Stimulated activated CD8-positive, alpha-beta memory T cell treated with anti-CD3 and anti-CD28 coated beads, Interleukin-15, amount 100 ng/mL, for 24 hours (primary cell): ENCODE measurements at places on chromosomes 7 and 10.

- DNase-seq: no peak
Measured at GRCh38 chr10:62981096-62981495, 152.0 kb upstream of the NRBF2 start.

GRCh38 chr7:131629217-131629882 lies 72.9 kb upstream of the PODXL start:
- DNase-seq: no peak

- DNase-seq: no peak
Measured at GRCh38 chr7:113828581-113828980, 90.2 kb downstream of the PPP1R3A start.

GRCh38 chr7:17007841-17008240 lies 126.1 kb upstream of the AGR3 start:
- DNase-seq: no peak

GRCh38 chr10:69963178-69963834 lies 89.3 kb upstream of the MACROH2A2 start:
- DNase-seq: no peak

DNA sequence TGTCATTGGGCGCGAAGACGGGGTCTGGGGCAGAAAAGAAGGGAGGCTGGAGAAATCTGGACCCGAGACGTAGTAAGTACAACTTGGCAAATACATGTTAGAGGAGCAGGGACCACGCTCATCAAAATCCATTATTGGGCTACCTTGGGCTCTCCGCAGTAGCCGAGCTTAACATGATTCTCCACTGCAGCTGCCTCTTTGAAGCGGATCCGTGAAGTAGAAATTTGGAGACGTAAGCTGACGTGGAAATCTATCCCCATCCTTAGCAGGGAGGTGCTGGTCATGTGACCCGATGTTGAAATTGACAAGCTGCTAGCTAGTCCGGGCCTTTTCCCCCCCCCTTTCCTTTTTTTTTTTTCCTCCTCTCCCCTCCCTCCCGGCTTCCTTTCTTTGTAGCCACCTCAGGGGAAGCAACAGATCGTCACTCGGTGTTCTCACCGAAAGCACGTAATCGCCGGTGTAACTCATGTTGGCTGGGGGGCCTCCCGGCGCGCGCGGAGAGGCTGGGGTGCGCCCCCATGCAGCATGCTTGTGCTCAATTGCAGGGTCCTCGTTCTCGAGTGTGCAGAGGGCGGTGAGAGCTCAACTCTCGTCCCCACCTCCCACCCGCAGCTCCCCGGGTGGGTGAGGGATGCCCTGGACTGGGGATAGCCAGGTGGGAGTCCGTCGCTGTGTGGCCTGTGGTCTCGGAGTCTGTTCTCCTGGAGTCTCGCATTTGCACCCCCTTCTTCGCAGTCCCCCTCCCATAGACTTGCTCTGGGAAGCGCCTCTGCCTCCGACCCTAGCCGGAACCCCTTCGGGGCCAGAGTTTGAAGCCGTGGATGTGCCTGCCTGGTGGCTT lies at the start of gene HOXA11:
Gene HOXA11 (minus strand): TSS at position 220 of the 841 bp plus-strand sequence. CDS start 88 bp downstream, at position 132.
- no peak for DNase-seq

GRCh38 chr7:44307301-44307900 lies 18.0 kb downstream of the CAMK2B start:
- DNase-seq: no peak

DNA sequence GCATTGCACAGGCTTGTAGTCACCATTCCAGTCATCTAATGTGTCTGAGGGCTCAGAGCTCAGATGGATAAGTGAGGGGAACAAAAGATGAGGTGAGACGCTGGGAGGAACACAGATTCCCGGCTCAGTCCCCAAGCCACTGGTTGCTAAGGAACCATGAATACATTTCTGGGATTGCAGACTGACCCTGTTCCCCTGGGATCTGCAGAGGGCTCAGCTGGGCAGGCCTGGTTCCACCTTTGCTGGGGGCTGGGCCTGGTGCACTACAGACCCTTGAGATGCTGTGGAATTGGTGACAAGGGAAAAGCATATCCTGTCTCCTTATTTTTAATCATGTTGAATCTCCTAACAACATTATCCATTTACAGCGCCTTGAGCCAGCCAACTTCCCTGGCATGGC lies 19.2 kb downstream of the ELFN1 start:
- DNase-seq: no peak

DNA sequence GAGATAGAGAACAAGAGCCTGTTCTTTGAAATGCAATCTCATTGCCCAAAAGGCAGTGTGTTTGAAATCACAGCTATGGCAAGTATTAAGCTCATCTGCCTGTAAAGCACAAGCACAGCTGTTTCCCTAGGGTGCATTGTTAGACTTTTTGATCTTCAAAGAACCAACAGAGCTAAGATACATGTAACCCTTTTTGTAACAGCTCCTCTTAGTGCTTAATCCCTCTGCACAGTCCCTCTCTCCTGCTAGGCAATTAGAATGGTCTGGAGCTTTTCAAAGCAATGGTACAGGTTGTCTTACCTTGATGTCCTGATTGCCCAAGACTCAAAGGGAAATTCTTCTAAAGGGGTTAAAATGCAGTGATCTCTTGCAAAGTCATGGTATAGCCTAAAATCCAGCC lies 249.6 kb upstream of the CHRM2 start:
- DNase-seq: no peak

DNA sequence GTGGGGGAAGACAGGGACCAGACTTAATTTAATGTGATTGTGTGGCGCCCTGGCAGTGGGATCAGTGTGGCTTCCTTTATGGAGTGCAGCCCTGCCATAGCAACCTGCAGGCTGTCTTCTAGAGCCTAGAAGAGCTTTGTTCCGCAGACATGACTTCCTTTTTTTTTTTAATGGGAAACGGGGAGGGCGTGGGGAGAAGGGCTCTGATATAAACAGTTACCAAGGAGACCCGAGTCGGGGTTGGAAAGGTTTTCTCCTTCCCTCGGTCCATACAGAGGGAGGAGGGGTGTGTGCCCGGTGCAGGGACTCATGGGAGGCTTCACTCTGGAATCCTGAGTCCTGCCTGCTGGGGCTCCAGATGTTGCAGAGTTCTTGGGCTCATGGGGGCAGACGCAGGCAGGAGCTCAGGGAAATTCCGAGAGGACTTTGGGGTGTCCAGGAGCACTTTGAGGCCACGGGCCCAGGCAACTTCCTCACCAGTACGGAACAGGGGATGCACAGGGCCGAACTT lies 26.9 kb downstream of the TMEM120A start:
- DNase-seq: no peak

DNA sequence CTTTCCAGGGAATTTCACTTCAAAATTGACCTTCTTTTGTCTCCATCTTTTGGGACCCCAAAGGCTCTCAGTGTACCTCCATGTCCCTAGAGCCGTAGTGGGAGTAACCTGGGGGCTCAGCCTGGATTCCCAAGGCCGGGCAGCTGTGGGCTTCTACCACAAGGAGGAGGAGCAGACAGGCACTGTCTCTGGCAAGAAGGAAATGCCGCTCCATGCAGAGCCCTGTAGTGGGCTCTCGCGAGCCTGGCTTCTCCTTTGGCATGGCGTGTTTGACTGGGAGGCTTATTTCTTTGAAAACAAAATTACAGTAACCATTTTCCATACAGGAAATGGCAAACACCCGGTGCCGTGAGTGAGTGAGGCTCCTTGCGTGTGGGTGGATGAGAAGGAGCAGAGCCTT lies 76.8 kb upstream of the FAM180A start:
- DNase-seq: no peak
